ENCODE measurements at places on chromosomes 16 and 17.

- no peak for DNase-seq
These were observed 117.8 kb downstream of the RAB11FIP4 start for GRCh38 chr17:31509095-31509804.

GRCh38 chr17:42518755-42519545 lies 17.1 kb upstream of the NAGLU start:
- peak; percentile 40 for DNase-seq

DNA sequence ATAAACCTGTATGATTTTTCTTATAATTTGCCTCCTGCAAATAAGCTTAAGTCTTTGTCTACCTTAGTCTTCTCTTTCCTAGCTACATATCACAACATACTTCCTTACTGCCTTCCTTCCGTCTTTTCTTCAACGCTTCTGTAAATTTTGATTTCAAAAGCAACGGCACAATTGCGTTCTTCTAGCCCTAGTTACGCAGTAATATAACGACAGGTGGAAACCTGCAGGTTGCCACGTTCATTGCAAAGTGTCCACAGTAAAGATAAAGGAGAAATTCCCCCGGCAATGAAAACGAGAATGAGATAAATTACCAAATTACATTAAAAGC lies 546 bp upstream of the PSMD7 start:
- DNase-seq, result no peak

GRCh38 chr17:75589012-75589918 lies 1.7 kb downstream of the MYO15B start:
- DNase-seq, result peak; percentile 87

GRCh38 chr16:77344341-77344740 lies 90.5 kb downstream of the ADAMTS18 start:
- DNase-seq, result no peak

DNA sequence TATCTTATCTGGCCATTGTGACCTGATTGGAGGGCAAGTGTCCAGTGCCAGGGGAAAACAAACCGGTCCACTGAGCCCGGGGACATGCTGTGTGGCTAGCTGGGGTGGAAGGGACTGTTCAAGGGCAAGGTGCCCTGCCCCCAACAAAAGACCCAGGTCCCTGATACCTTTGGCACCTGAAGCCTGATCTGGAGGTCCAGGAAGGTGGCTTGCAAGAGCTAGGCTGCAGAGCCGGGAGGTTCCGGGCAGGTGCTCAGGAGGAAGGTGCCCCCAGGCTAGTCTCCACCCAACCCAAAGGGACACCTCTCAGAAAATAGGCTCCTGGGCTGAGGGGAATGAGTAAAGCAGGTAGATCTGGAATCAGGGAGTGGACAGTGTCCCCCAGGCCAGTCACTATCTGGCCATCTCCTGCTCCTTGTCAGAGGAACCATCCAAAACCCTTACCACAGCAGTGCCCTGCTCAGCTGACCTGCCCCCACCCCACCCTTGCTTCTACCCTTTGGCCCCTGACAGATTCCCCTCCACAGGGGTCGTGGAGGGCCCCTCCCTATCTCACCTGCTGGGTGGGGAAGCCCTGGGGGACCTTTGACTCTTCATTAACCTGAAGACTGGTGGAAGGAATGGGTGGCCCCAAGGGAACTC lies 6.2 kb downstream of the NAT9 start:
- no peak for DNase-seq

DNA sequence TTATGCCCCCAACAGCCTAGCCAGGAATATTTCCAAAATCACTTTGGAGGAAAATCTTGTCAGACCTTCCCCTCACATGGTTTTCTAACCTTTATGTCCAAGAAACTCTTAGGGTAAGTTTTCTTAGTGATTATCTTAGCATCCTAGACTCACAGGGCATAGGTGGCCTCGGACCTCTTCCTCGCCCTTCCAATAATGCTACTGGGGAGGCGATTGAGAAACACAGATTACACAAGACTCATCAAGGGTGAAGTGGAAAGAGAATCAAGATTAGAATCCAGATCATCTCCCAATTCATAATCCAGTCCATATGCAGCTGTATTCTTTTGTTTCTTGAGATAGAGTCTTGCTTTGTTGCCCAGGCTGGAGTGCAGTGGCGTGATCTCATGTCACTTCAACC lies 358.4 kb upstream of the CDH5 start:
- DNase-seq, result no peak

GRCh38 chr17:12665263-12666210 lies at the start of gene MYOCD:
TSS of gene MYOCD (plus strand) at chr17:12665890. CDS start at chr17:12666189, 299 bp downstream.
- DNase-seq, result no peak

DNA sequence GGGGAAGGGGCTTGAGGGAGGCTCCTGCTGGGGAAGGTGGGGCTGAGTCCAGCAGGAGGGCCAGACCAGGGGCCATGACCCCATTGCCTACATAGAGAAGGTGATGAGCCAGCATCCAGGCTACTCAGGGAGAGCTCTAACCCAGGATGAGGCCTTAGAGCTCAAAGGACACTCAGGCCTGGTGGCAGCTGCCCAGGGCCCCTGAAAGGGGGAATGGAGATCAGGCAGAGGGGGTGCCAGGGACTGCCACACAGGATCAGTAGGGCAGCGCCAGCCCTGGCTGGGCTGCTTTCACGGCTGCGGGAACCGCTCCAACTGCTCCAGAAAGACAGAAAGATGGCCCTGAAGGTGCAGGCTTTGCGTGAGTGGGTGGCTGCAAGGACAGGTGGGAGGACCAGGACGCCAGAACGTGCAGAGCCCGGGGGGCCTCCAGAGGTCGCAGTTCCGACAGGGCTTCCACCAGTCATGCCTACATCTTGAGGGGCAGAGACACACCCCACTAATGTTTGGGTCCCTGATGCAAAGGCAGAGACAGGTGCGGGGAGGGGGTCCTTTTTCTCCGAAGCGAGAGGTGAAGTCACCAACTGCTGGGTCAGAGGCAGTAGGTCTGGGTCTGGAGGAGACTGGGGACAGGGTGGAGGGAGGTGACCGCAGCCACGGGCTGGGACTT lies 882 bp upstream of the ATP6V0C start:
- DNase-seq, result no peak

GRCh38 chr17:30433514-30433913 lies 43.7 kb upstream of the GOSR1 start:
- no peak for DNase-seq

DNA sequence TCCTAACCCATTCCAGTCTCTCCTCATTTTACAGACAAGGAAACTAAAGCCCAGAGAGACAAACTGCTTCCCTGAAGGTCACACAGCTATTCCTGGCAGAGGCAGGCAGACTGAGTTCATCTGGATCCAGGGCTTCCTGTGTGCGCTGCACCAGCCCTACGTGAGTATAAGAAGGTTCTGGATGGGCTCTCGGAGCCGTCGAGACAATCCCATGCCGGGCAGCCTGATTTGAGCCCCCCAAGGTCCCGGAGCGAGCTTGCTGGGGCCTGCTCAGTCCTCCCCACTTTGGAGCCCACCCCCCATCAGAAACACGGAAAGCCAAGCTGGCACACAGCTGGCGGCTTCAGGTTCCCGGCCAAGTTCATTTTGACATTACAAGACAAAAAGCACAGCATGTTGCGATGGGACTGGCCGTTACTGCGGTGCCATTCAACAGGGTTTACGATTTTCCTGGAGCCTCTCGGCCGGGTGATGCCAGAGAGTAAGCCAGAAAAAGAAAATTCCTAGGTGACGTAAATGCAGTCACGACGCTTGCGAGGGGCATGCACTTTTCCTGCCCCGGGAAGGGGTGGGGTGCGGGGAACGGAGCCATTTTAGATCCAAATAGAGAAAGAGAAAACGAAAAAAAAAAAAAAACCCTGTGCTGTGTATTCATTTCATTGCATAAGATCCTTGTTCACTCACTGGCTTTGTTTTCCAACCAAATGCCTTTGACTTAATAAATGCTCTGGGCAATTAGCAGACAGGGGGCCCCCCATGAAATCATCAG lies 167.1 kb upstream of the FOXF1 start:
- DNase-seq, result no peak

DNA sequence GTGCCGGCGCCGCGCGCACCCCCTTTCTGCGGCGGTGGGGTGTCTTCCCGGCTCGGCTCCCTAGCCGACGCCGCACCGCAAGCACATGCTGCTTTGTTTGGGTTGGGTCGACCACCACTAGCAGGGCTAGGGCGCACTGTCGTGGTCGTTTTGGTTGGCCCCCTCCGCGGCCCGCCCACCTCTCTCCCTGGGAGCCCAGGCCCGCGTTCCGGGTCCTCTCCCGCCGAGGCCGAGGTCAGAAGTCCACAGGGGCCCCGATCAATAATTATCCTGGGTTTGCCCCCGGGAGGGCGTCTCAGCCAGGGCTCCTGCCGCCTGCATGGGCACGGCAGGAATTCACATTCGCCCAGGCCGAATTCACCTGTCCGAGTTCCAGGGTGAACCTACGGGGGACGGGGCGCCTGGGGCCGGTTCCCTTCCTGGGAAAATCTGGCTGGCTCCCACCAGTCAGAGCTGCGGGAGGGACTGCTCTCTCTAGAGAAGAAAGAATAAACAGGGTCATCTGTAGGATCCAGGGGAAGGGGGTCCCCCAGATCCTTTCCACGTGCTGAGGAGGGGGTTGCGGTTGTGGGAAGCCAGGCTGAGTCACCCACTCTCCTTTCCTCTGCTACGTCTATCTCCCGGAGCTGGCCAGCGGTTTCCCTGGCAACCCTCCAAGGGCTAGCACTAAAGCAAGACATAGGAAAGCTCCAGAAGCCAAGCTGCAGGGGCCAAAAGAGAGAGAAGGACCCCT lies 584 bp upstream of the STAT5B start:
- DNase-seq, result peak; percentile 57

GRCh38 chr17:19705201-19705600 lies 11.2 kb downstream of the SLC47A2 start:
- DNase-seq, result no peak

DNA sequence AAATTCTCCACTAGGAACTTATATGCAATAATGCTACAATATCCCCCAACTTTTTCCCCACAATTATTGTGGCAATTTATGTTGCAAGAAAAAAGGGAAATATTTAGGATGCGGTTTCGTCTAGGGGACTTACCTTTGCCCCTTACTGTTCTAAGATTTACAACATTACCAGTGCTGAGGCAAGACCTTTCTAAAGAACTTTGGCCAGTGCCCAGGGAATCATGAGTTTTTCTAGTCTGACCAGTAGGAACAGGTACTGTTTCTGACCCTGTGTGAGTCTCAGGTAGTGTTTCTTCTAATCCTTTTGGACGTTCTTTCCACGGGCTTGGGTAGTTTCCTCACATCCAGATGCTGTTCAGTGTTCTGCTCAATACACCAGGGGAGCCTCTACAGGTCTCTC lies 373.7 kb downstream of the HAPSTR1 start:
- no peak for DNase-seq

DNA sequence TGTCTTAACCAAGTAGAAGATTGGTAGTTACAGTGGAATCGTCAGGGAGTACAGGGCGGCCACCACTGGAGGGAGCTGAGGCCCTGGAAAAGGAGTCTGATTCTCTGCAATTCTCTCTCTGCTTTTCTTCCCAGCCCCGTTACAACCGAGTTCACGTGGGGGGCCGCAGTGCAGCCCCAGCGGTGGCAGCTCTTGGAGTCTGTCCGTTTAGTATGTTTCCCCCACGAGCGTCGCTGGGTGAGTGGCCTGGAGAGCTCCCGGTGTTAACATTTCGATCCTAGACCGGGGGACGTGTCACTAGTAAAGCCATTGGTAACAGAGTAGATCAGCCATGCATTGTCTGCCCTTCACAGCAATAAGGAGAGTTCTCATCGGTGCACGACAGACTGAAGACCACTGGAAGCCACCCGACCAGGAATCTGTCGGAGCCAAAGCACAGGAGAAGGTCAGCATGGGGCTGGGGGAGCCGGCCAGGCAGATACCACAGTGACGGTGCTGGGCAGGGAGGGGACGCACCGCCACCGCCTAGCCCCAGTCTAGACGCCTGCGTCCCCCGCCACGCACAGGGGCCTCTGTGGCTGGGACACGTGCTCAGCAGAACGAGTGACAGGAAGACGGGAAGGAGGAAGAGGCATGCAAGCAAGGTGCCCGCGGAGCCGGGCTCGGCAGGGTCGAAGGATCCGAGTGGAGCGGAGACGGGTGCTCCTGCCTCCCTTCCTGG lies 15.7 kb downstream of the SLC16A3 start:
- no peak for DNase-seq

DNA sequence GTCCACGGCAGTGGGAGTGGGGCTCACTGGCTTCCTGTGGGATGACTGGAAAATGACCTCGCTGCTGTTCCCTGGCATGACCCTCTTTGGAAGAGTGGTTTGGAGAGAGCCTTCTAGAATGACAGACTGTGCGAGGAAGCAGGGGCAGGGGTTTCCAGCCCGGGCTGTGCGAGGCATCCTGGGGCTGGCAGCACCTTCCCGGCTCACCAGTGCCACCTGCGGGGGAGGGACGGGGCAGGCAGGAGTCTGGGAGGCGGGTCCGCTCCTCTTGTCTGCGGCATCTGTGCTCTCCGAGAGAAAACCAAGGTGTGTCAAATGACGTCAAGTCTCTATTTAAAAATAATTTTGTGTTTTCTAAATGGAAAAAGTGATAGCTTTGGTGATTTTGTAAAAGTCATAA lies 7.8 kb upstream of the RNF213 start:
- DNase-seq, result peak; percentile 84

- no peak for DNase-seq
These were observed 34.7 kb downstream of the ADCY7 start for GRCh38 chr16:50300942-50301625.

GRCh38 chr17:19948116-19948943 lies 29.3 kb downstream of the AKAP10 start:
- DNase-seq, result no peak

GRCh38 chr17:49157784-49158183 lies 25.2 kb downstream of the B4GALNT2 start:
- DNase-seq, result no peak

DNA sequence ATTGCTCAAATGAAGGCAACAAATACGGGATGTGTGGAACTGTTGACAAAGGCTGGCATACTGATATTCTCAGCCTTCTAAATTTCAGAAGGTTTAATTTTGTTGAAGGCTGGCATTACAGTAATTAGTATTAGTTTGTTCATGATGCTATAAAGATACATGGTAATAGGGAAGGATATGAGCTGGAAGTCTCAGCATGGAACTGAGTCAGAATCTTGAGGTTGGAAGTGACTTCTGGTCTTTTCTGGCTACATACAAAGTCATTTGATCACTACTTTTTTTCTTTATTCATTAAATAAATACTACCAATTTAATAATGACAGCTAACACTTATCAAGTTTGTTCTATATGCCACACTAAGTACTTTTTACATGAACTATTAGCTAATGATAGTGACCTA lies 22.6 kb downstream of the RABEP1 start:
- DNase-seq, result no peak

GRCh38 chr16:73054813-73055482 lies 7.0 kb upstream of the ZFHX3 start:
- no peak for DNase-seq

- no peak for DNase-seq
These were observed 13.4 kb downstream of the TBX2 start for GRCh38 chr17:61412860-61413660.

Measured in COR-L47 (cell line).